Naive thymus-derived CD4-positive, alpha-beta T cell (primary cell): ENCODE measurements at places on chromosomes 7 and 10.

GRCh38 chr7:143914938-143915652, 13.1 kb upstream of the TCAF1 start:
- H3K27me3 ChIP-seq = peaks cover 3% of the 10 kb centered on the region
- no peak for DNase-seq
- H3K4me3 ChIP-seq = no peak overlapping the region
- no peak overlapping the region for H3K27ac ChIP-seq
- no peaks in the 10 kb centered on the region for H3K4me1 ChIP-seq

DNA sequence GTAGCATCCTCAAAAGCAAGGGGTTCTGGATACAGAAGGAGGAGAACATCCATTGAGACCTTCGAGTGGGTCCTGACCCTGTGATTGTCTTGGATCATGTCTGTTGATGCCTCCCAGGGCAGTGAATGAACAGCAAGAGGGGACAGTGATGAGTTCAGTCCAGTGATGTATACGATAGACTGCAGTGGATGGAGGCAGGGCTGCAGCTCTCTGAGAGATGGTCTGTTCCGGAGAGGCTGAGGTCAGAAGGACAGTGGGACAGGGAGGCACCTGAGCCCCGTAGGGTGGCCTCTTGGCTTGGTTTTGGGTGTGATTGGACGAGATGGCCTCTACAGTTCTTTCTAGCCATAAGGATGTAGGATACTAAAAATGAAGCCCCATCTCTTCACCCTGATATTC, 280.4 kb downstream of the CAMK1D start:
- DNase-seq = no peak
- H3K27ac ChIP-seq = no peak overlapping the region

DNA sequence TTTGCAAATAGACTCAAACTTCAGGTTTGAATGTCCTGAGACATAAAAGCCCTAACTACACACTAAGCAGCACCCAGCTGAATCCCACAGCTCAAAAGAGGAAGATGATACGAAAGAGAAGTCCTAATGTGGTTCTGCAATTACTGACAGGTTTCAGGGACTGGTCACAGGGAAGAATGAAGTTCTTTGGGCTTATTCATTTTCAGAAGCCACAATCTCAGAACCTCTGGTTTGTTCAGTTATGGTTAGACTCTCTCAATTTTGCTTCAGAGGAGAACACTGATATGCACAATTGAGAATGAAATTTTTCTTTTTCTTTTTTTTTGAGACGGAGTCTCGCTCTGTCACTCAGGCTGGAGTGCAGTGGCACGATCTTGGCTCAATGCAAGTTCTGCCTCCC, 94.6 kb upstream of the FAM180A start:
- no peak overlapping the region for H3K4me3 ChIP-seq
- no peak for DNase-seq
- no peaks in the 10 kb centered on the region for H3K27me3 ChIP-seq
- H3K4me1 ChIP-seq = no peaks in the 10 kb centered on the region

- DNase-seq = no peak
- no peak overlapping the region for H3K27ac ChIP-seq
- H3K36me3 ChIP-seq = no peaks in the 10 kb centered on the region
- no peaks in the 10 kb centered on the region for H3K27me3 ChIP-seq
Observed at GRCh38 chr7:156173346-156173745, 361.1 kb upstream of the SHH start.

DNA sequence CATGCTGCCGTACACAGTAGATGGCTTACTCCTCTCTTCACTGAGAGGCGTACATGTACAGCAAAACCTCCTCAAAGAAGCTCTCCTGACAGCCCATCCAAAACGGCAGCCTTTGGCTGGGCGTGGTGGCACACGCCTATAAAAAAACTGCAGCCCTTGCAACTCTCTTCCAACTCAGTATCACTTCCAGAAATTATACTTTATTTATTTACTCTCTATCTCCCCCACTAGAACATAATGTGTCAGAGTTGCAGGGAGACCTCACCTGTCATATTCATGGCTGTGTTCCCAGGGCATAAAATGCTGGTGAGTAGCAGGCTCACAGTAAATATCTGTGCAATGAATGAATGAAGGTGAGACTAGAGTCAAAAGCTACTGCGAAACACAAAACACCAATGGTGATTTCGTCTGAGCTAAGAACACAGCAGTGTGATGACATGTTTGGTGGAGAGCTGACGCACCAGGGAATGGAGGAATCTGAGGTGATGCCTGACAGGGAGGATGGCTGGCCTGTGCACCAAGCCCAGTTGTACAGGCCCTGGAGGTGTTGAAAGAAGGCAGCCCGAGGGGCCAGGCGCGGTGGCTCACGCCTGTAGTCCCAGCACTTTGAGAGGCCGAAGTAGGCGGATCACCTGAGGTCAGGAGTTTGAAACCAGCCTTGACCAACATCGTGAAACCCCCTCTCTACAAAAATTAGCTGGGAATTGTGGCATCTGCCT, 55.3 kb downstream of the COBL start:
- H3K27ac ChIP-seq = no peak overlapping the region
- H3K36me3 ChIP-seq = no peaks in the 10 kb centered on the region
- no peaks in the 10 kb centered on the region for H3K27me3 ChIP-seq
- H3K4me3 ChIP-seq = no peak overlapping the region

GRCh38 chr7:9091282-9091681, 657.9 kb downstream of the NXPH1 start:
- H3K4me3 ChIP-seq = no peak overlapping the region
- no peaks in the 10 kb centered on the region for H3K36me3 ChIP-seq
- DNase-seq = no peak
- no peaks in the 10 kb centered on the region for H3K27me3 ChIP-seq

DNA sequence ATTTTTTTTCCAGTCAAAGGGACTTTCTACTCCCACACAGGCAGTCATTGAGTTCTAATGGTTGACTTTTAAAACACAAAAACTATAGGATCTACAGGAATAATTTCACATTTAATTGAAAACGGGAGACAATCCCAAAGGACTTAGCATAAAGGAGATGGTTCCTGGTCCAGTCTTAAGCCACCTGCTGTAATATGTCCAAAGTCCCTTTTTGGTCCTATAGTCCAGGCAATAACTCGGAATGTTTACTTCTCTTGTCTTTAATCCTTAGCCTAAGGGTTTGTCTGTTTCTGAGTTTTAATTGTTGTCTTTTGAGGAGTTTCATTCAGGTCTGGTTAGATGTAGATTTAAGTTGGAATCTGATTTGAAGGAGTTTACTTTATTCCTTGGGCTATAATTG, 184.9 kb downstream of the BAMBI start:
- H3K27ac ChIP-seq = no peak overlapping the region
- H3K4me1 ChIP-seq = no peaks in the 10 kb centered on the region
- no peak overlapping the region for H3K4me3 ChIP-seq
- H3K27me3 ChIP-seq = no peaks in the 10 kb centered on the region

- no peak for DNase-seq
- no peak overlapping the region for H3K27ac ChIP-seq
- H3K4me1 ChIP-seq = no peaks in the 10 kb centered on the region
- H3K36me3 ChIP-seq = no peaks in the 10 kb centered on the region
- no peaks in the 10 kb centered on the region for H3K27me3 ChIP-seq
Observed at GRCh38 chr7:50552921-50553320, 12.3 kb downstream of the DDC start.

GRCh38 chr7:52959878-52960660, 75.4 kb upstream of the POM121L12 start:
- DNase-seq = no peak
- no peaks in the 10 kb centered on the region for H3K36me3 ChIP-seq
- no peak overlapping the region for H3K27ac ChIP-seq
- H3K4me1 ChIP-seq = no peaks in the 10 kb centered on the region
- H3K4me3 ChIP-seq = no peak overlapping the region
- H3K27me3 ChIP-seq = no peaks in the 10 kb centered on the region

GRCh38 chr7:133778472-133778871, 348.7 kb upstream of the LRGUK start:
- H3K4me3 ChIP-seq = no peak overlapping the region
- H3K4me1 ChIP-seq = no peaks in the 10 kb centered on the region
- no peak for DNase-seq
- H3K36me3 ChIP-seq = no peaks in the 10 kb centered on the region

GRCh38 chr10:116669832-116670644, 49.3 kb downstream of the PNLIPRP2 start:
- H3K4me1 ChIP-seq = no peaks in the 10 kb centered on the region
- no peak overlapping the region for H3K4me3 ChIP-seq
- H3K27me3 ChIP-seq = peaks cover 2% of the 10 kb centered on the region
- no peak overlapping the region for H3K27ac ChIP-seq
- no peaks in the 10 kb centered on the region for H3K36me3 ChIP-seq

DNA sequence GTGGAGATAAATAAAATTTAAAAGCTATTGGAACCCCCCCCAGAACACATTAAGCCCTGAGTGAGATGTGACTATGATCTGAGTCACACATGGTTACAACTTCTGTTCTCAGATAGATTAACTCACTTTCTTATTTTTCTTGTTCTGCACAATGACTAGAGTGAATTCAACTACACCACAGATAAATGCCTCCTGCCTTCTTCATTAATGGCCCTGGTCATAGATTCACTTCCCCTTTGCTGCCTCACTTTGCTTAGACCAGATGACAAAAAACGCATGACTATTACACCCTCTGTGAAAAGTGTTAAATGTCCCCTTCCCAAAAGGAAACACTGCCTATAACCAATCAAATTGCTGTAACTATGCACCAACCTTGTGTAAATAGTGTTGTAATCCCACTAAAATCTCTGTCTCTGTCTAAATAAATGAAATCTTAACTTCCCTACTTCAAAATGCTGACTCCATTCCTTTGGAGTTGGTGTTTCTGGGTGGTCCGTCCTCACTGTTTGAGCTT, 49.4 kb downstream of the AKR1D1 start:
- DNase-seq = no peak
- H3K4me3 ChIP-seq = no peak overlapping the region
- H3K4me1 ChIP-seq = no peaks in the 10 kb centered on the region
- no peak overlapping the region for H3K27ac ChIP-seq

GRCh38 chr7:8051373-8051772, 82.8 kb downstream of the GLCCI1 start:
- no peaks in the 10 kb centered on the region for H3K27me3 ChIP-seq
- peaks cover 8% of the 10 kb centered on the region for H3K4me1 ChIP-seq
- H3K36me3 ChIP-seq = no peaks in the 10 kb centered on the region
- H3K27ac ChIP-seq = no peak overlapping the region
- DNase-seq = no peak

DNA sequence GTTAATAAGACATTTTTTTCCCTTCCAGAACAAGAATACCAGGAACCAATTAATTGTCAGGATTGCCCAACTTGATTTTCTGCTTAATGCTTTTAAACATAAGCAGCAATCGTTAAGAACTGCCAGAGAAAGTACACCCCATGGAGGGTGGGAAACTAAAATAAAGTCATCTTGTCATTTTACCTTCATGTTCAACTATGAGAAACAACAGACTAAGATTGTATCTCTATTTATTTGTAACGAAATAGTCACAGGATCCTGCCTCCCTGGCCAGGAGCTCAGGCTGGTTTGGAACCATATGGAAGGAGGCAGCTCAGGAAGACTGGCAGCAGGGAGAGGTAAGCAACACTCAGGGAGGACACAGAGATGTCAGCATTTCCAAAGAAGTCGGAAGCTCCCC, 129.6 kb downstream of the TNS3 start:
- no peaks in the 10 kb centered on the region for H3K27me3 ChIP-seq
- no peak for DNase-seq
- no peaks in the 10 kb centered on the region for H3K4me1 ChIP-seq
- no peaks in the 10 kb centered on the region for H3K36me3 ChIP-seq

GRCh38 chr10:112517451-112517862, 70.4 kb downstream of the VTI1A start:
- no peaks in the 10 kb centered on the region for H3K36me3 ChIP-seq
- H3K27ac ChIP-seq = no peak overlapping the region
- H3K4me1 ChIP-seq = no peaks in the 10 kb centered on the region
- H3K27me3 ChIP-seq = no peaks in the 10 kb centered on the region

- H3K27me3 ChIP-seq = no peaks in the 10 kb centered on the region
- H3K27ac ChIP-seq = no peak overlapping the region
- DNase-seq = no peak
- H3K36me3 ChIP-seq = no peaks in the 10 kb centered on the region
- H3K4me3 ChIP-seq = no peak overlapping the region
- H3K4me1 ChIP-seq = peaks cover 6% of the 10 kb centered on the region
Observed at GRCh38 chr7:127751062-127751461, 99.1 kb downstream of the SND1 start.

DNA sequence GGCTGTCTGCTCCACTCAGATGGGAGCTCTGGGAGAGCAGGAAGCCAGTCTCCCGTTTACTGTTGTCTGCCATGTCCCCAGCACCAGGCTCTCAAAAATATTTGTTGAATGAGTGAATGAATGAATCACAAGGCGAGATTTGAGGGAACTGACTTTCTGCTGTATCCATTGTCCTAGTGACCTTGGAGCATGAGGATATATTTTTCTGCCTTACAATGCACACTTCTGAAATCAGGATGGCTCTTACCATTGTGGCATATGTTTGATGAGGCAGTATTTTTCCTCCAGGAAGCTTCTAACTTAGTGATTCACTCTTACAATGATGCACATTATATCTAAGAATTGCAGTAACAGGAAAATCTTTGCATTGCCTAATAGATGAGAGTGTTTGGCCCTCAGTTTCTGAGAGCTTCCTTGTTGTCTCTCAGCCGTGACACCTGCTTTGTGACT, 136.4 kb downstream of the RPS24 start:
- no peaks in the 10 kb centered on the region for H3K27me3 ChIP-seq
- no peaks in the 10 kb centered on the region for H3K4me1 ChIP-seq
- no peak for DNase-seq
- no peak overlapping the region for H3K27ac ChIP-seq
- H3K4me3 ChIP-seq = no peak overlapping the region

- H3K36me3 ChIP-seq = no peaks in the 10 kb centered on the region
- H3K4me1 ChIP-seq = peaks cover 6% of the 10 kb centered on the region
- no peak overlapping the region for H3K4me3 ChIP-seq
- no peak for DNase-seq
Observed at GRCh38 chr7:1081931-1082401, 5.9 kb upstream of the GPER1 start.

GRCh38 chr7:130365511-130366441, 14.5 kb upstream of the CPA1 start:
- H3K27ac ChIP-seq = no peak overlapping the region
- H3K4me3 ChIP-seq = no peak overlapping the region
- no peaks in the 10 kb centered on the region for H3K4me1 ChIP-seq
- no peaks in the 10 kb centered on the region for H3K36me3 ChIP-seq
- no peak for DNase-seq
- H3K27me3 ChIP-seq = no peaks in the 10 kb centered on the region

DNA sequence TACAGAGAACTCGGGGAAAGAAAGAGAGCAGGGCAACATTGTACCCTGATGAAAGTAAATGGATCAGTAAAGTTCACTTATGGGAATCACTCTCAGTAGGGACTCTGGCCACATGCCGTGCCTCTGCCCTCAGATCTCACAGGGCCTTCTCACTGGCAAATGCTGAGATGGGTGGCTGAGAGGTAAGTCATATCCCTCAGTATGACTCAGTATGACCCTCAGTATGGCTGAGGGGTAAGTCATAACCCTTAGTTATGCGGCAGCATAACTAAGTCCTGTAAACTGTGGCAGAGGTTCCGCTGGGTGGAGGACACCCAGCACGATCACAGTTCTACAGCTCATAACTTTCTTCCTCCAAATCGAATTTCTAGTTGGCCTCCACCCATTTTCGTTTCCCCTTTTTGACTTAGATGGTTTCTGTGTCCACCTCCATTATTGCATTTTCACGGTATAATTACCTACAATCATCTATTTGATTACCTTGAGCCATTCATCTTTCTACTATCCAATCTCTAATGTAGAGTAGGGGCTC, 26.5 kb upstream of the WNT16 start:
- H3K27me3 ChIP-seq = no peaks in the 10 kb centered on the region
- no peak overlapping the region for H3K4me3 ChIP-seq
- no peaks in the 10 kb centered on the region for H3K4me1 ChIP-seq
- DNase-seq = no peak
- no peak overlapping the region for H3K27ac ChIP-seq
- no peaks in the 10 kb centered on the region for H3K36me3 ChIP-seq
